ENCODE measurements at places on chromosomes 2 and 18.

DNA sequence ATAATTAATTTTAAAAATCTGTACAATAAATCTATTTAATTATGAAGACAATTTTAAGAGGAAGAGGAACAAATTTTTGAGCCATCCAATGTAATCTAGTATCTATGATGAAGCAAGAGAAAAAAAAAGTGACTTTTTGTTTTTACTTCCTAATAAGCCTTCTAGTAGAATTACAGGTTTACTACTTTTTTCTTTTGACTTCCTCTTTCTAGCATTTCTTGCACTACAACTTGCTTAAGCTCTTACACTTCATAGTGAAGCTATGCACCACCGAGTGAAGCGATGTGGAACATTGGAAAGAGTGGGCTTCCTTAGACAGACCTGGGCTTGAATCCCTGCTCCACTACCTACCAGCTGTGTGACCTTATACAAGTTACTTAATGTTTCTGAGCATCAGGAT is 2.1 kb downstream of the SERPINB2 start:
- ATAC-seq = no peak

DNA sequence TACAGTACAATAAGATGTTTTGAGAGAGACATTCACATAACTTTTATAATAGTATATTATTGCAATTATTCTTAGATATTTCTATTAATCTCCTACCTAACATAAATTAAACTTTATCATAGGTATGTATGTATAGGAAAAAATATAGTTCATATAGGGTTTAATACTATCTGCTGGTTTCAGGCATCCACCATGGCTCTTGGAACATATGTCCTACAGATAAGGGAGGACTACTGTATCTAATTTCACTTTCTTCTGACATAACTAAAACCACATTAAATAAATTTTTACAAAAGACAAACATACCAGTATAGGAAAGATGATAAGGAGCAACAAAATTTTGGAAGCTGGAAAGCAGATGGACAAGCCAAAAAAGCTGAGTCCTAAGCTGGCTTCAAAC is 67.9 kb upstream of the TMEM17 start:
- ATAC-seq = no peak

DNA sequence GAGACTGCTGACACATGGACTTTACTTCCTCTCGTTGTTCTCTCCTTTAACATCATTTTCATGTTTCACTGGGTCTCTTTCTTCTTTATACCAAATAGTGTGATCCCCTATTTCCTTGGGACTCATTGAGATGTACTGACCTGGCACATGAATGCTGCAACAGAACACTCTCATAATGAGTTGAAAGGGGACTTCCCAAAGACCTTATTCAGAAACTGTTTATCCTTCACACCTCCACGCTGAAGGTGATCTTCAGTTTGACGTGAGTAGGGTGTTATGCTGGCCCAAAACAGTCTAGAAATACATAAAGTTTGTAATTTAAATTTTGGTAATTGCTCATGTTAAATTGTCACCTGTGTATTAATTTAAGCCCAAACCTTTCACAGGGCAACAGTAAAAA is 1096.8 kb upstream of the GYPC start:
- no peak for ATAC-seq

- ATAC-seq = peak; percentile 95
Observed at GRCh38 chr2:28276076-28276618, 116.5 kb upstream of the FOSL2 start.

DNA sequence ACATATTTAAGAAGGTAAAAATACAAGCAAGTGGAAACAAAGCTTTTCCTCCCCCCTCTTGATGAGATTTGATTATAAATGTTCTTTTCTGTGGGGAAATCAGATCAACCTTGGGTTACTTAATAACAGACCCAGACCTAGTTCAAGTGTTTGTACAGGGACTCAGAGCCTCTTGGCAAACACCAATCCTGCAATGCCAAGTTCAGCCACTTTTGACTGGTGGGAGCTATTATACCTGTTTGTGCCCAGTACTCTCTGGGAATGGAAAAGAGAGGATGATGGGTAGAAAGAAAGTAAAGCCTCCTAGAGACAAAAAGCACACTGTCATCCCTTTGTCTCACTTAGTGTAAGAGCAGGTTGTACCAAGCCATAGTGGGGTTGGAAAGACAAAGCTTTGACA is 63.8 kb upstream of the EPHA4 start:
- no peak for ATAC-seq

GRCh38 chr2:36492216-36492945 is 105.6 kb downstream of the FEZ2 start:
- no peak for ATAC-seq

DNA sequence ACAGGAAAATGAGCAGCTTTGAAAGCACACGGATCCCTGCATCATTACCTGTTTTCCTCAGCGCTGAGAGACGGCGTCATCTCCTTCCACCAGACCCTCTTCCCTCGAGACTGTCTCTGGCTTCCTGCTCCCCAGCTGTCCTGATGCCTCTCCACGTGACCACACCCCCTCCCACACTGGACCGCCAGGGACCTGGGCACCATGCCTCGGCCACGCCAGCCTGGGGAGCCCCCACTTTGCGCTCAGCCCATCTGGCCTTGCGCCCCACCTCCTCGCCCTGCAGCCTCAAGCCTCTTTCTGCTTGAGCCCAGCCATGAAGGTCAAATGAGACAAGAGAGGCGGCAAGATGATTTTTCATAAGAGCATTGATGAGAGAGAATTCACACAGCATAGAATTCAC is 66.0 kb upstream of the ACKR3 start:
- ATAC-seq = no peak

GRCh38 chr2:72984172-72984671 is 66.9 kb downstream of the EMX1 start:
- peak; percentile 63 for ATAC-seq

GRCh38 chr2:187614756-187615155 is 60.5 kb upstream of the TFPI start:
- ATAC-seq = no peak

GRCh38 chr2:219675221-219675620 is 47.8 kb downstream of the SLC4A3 start:
- ATAC-seq = no peak

GRCh38 chr2:62343206-62343605 is 147.3 kb downstream of the B3GNT2 start:
- no peak for ATAC-seq

GRCh38 chr18:76466410-76466991 is 28.5 kb downstream of the ZNF516 start:
- no peak for ATAC-seq

GRCh38 chr2:59047373-59047995 is 806.4 kb upstream of the FANCL start:
- no peak for ATAC-seq

- ATAC-seq = no peak
Observed at GRCh38 chr2:16254356-16254965, 314.1 kb downstream of the MYCN start.

- ATAC-seq = no peak
Observed at GRCh38 chr2:123051136-123051535, 974.0 kb upstream of the CNTNAP5 start.

DNA sequence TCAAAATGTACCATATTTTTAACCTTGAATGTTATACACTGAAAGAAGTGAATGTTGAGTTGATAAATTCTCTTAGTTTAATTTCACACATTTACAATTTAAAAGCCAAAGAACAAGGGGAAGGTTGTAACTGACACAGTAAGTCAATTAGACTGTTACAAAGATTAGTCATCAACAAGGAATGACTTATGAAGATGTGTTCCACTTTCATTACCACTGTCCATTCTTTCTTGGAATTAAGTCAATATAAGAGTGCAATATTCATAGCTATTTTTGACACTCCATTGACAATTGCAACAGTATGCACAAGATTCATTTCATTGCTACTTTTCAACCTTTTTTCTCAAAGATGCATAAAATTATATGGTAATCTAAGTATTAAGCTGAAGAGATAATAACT is 291.3 kb downstream of the RIT2 start:
- peak; percentile 53 for ATAC-seq

DNA sequence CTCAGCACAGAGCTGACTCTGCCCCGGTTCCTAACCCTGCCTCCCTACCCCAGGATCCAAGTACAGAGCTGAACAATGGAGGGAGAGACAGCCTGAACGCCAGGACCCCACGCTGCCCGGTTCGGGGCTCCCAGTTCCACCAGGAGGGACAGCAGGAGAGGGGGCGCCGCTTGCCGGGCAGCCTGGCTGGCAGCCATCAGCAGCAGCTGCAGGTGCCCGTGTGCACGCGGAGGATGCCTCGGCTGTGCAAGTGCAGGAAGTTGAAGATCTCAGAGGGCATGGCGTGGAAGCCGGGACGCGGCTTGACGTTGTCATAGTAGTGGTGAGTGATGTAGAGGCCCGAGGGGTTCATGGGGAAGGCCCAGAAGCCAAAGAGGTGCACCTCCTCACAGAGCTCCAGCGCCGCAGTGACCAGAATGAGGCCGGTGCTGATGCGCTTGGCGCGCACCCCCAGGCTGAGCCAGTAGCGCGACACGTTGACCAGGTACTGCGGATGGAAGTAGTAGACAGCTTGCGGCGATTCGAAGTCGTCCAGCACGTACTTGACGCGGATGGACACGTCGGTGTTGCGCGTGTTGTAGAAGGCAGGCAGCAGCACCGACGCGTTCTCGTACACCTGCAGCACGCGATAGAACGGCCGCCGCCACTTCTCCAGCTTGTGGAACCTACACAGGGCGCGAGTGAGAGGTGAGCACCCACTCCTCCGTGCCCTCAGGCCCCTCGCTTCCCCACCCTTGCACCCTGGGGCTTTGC is 23.0 kb upstream of the LOXHD1 start:
- ATAC-seq = no peak

DNA sequence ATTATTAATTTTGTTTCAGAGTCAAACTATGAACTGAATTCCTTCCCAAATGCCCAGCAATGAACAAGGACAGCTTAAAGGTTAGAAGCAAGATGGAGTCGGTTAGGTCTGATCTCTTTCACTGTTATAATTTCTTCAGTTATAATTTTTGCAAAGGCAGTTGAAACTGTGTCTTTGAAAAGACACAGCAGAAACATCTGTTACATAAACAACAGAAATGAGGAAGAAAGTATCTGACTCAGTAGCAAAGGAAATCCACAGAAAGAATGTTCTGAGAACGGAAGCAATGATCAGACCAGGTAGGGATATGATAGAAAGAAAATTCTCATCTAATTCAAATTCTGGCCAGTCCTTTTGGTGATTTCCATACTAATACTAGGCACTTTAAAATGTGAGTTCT is 5.2 kb upstream of the RMC1 start:
- no peak for ATAC-seq

- ATAC-seq = no peak
Observed at GRCh38 chr18:66533693-66534092, 70.2 kb downstream of the CDH19 start.

DNA sequence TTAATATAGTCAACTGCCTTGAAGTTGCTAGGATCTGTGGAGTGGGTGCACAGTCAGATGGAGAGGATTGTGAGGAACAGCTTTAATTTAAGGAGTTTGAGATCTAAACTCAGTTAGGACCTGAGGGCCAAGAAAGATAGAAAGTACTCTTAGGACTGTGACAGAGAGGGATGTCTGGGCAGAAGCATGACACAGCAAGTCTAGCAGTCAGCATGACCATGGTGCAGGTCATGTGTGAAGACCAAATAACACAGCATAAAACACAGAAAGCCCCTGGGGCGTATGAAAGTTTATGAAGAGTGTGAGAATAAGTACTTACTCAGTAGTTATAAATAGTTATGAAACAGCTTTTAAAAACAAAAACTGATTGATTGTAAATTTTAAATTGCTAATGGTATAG is 107.2 kb downstream of the GALNT1 start:
- ATAC-seq = no peak

GRCh38 chr18:25055076-25055475 is 296.9 kb downstream of the ZNF521 start:
- ATAC-seq = no peak

- ATAC-seq = no peak
Observed at GRCh38 chr2:104656571-104657163, 197.2 kb upstream of the POU3F3 start.

DNA sequence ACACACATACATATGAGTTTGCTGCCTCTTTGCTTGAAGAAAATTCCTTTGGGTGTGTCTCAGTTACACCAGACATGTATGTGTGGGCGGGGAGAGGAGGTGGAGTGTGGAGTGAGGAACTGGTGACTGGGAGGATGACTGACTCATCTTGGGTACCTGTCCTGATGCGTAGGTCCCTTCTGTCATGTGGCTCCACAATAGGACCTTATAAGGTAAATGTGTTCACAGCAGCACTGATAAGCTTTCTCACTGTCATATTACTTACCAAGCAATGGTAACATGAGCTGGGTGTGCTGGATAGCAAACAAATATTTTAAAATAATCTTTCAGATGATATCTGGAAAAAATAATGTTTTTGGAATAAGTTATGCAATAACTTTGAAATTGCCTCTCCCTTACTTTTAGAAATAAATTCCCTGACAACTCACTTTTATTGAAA is 45.1 kb downstream of the SLC9A2 start:
- no peak for ATAC-seq

- no peak for ATAC-seq
Observed at GRCh38 chr18:22203536-22204213, 34.3 kb downstream of the GATA6 start.

DNA sequence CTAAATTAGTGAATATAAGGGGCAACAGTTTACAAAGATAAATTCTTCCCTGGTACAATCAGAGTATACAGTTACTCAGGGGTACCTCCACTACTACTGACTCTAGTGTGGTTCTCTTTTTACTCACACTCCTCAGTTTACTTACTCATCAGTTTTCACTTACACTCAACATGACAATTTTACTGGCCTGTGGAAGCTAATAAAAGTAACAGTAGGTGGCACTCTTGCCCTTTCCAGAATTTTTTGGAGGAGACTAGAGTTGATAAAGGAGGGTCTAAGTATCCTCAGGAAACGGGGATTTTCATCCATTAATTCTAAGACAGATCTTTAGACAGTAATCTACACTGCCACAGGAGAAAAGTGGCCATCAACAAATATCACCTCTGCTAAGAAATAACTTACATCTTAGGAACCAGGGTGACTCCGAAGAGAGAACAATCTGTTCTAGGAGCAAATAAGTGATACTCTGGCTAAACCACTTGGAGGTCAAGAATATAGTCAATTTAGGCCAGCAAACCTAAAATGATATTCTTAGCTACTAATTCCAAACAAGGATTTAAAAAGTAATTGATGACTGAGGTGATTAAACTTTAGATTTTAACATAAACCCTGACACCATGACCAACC is 61.3 kb downstream of the ATL2 start:
- ATAC-seq = no peak

GRCh38 chr2:69034845-69035244 is 21.9 kb downstream of the ANTXR1 start:
- no peak for ATAC-seq

- no peak for ATAC-seq
Observed at GRCh38 chr18:46892842-46893241, 24.5 kb downstream of the PIAS2 start.

- ATAC-seq = peak; percentile 61
Observed at GRCh38 chr2:105179469-105180372, 61.8 kb upstream of the GPR45 start.

Data from motor neuron (in vitro differentiated cells).